Diencephalon (tissue), 1 donor: ENCODE measurements at places on chromosomes 2 and 18. TPM values are rescaled to one million over a fixed set of nuclear protein-coding genes. Genes with fewer than 3 reads are reported as not detected.

UGT1A9 gene
- not detected for total RNA-seq

GPR45 gene
- total RNA-seq = 1.8 TPM

HOXD1 gene
- total RNA-seq = not detected

R3HDM1 gene
- 85.1 TPM for total RNA-seq

MYCN gene
- total RNA-seq = 25.4 TPM

HES6 gene
- 40.6 TPM for total RNA-seq

GPR55 gene
- total RNA-seq = not detected

POLE4 gene
- 17.8 TPM for total RNA-seq
